ENCODE measurements at places on chromosomes 2 and 18.

DNA sequence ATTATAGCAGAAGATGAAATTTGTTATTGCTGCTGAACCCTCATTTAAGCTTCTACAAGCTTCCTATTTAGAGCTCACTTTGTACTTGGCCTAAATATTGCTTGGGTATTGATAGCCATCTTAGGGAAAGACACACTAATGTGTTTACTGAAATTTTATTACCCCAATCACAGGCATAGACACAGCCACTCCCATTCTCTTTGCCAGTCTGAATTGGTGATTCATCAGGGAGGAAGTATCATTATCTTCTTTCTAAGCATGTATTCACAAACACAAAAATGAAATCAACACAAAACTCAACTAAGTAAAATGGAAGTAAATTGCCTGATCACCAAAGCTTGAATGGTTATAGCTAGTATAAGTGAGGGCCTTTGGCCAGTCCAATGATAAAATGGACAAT is 666.3 kb downstream of the TSN start:
- no peak for DNase-seq

GRCh38 chr2:2840681-2841300 is 509.7 kb upstream of the MYT1L start:
- no peak for DNase-seq

DNA sequence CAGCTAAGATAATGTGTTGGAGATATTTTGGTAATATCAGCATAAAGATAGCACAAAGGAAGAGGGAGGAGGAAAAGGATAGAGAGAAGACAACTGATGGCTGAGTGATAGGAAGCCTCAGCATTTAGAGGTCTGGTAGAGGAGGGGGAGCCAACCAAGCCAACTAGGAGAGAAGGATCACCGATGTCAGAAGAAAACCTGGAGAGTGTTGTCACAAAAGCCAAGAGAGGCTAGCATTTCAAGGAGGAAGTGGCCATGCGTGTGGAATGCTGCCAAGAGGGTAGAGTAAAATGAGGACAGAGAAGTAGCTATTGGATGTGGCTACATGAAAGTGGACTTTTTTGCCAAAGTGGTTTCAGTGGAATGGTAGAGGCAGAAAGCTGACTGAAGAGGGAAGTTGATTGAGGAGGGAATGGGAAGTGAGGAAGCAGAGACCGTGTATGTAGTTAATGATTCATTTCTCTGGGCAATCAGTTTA is 34.3 kb downstream of the LCLAT1 start:
- DNase-seq, result peak; percentile 92

- no peak for DNase-seq
Observed at GRCh38 chr18:62554061-62554815, 31.4 kb downstream of the ZCCHC2 start.

GRCh38 chr2:99183025-99183424 is 2.0 kb downstream of the MRPL30 start:
- DNase-seq, result no peak

DNA sequence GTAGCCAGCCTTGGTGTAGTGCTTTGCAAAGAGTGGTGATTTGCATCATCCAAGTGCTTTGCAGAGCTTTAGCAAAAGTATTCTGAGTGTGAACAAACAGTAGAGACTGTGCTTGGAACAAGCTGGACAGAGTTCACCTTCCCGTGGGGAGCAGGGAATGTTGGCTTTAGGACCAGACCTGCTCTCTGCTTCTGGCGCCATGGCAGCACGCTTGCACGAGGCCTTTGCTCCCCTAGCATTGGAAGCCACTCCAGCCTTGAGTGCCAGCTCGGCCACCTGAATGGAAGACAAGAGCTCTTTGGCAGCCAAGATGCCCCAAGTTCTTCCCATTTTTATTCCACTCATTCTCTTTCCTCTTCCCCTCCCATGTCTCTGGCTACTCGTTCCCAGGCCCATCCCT is 250.8 kb upstream of the OSR1 start:
- DNase-seq, result no peak
